Naive thymus-derived CD4-positive, alpha-beta T cell (primary cell): ENCODE measurements at places on chromosomes 6 and 20. TPM values are rescaled to one million over a fixed set of nuclear protein-coding genes. Genes with fewer than 3 reads are reported as not detected.

DNA sequence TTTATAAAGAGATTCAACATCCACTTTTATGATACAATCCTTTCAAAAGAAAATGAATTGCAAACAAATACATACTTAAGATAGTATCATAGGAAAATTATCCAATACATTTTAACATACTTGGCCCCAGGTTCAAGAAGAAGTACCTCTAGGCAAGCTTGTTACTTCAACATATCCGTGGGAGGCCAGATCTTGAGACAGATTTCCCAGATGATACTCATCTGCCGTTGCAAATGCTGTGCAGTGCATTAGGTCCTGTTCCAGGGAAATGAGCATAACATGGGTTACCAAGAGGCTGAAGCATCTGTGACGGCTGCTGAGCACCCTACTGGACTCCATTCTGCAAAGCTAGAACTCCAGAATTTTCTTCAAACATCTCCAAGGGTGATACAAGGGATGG is 15.6 kb downstream of the RMND1 start:
- DNase-seq: no peak

GRCh38 chr20:22338140-22338708 is 246.1 kb downstream of the FOXA2 start:
- no peak for DNase-seq

- DNase-seq: no peak
Measured at GRCh38 chr20:16885746-16886145, 137.6 kb downstream of the OTOR start.

- DNase-seq: no peak
Measured at GRCh38 chr6:81842254-81842653, 89.8 kb upstream of the TENT5A start.

GRCh38 chr6:111922454-111923297 is 49.4 kb upstream of the FYN start:
- DNase-seq: no peak

- DNase-seq: no peak
Measured at GRCh38 chr20:12058216-12058615, 140.5 kb downstream of the BTBD3 start.

DNA sequence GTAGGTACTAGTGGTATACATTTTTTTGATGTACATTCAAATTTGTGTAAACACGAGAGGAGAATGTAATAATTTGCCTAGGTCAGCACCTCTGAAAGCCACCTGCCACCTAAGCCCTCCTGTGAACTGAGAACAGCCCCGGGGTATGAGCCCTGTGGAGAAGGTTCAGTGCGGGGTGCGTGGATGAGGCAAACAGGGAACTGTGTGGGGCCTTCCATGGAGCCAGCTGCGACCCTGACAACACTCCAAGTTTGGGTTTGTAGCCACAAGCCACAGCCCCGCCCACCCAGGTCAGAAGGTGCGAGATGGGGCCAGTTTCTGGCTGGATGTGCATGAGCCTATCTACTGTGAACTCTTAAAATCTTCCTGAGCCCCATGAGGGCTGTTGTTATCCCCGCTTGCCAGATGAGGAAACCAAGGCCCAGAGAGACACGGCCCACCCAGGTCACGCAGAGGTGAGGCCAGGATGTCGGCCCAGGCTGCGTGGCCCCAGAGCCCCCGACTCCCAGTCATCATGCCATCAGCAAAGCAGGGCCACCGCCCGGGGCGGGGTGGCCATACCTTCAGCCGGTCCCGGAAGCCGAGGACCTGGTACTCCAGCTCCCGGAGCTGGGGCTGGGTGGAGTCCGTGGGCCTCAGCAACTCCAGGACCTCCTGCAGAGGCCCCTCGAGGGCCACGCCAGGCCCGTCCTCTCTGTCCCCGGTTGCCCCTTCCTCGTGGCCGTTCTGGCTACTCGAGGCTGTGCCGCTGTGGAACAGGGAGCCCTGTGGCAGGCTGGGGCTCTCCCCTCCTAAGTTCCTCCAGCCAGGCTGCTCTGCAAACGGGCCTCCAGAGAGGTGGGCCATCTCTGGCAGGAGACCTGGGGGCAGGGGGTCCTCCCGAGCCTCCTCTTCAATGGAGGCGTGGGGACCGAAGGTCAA is 89.6 kb downstream of the RIPOR3 start:
- DNase-seq: no peak

GRCh38 chr6:41546475-41546865 is 289 bp downstream of the FOXP4 start:
- no peak for DNase-seq

- DNase-seq: no peak
Measured at GRCh38 chr6:20640181-20640580, 105.9 kb downstream of the CDKAL1 start.

GRCh38 chr6:14276071-14276470 is 158.5 kb downstream of the CD83 start:
- DNase-seq: no peak

GRCh38 chr20:38173237-38174156 is 8.4 kb upstream of the TGM2 start:
- no peak for DNase-seq

GRCh38 chr6:169646906-169647567 is 54.8 kb downstream of the WDR27 start:
- DNase-seq: no peak

GRCh38 chr6:54846243-54846856 is at the start of gene FAM83B:
TSS of gene FAM83B (plus strand) at chr6:54846771. CDS start at chr6:54870247, 23,476 bp downstream.
- DNase-seq: no peak

Gene CD109
- 0.64 TPM for total RNA-seq

Gene VNN1
- total RNA-seq: 8.4 TPM

Gene SGK2
- total RNA-seq: 2.1 TPM

Gene SLC13A3
- 0.24 TPM for total RNA-seq

Gene MCM9
- 30.6 TPM for total RNA-seq

Gene NINL
- 4.2 TPM for total RNA-seq

Gene ANGPT4
- total RNA-seq: not detected

Gene OVOL2
- total RNA-seq: not detected in 2 replicates
